ENCODE measurements at places on chromosomes 6 and 20.
A peak's percentile ranks its signal among the peaks of the same experiment; 100 is the strongest.

GRCh38 chr6:162488444-162488843, 239.1 kb downstream of the PRKN start:
- DNase-seq, result no peak

GRCh38 chr20:3162080-3162611, 2.5 kb upstream of the FASTKD5 start:
- DNase-seq, result no peak

DNA sequence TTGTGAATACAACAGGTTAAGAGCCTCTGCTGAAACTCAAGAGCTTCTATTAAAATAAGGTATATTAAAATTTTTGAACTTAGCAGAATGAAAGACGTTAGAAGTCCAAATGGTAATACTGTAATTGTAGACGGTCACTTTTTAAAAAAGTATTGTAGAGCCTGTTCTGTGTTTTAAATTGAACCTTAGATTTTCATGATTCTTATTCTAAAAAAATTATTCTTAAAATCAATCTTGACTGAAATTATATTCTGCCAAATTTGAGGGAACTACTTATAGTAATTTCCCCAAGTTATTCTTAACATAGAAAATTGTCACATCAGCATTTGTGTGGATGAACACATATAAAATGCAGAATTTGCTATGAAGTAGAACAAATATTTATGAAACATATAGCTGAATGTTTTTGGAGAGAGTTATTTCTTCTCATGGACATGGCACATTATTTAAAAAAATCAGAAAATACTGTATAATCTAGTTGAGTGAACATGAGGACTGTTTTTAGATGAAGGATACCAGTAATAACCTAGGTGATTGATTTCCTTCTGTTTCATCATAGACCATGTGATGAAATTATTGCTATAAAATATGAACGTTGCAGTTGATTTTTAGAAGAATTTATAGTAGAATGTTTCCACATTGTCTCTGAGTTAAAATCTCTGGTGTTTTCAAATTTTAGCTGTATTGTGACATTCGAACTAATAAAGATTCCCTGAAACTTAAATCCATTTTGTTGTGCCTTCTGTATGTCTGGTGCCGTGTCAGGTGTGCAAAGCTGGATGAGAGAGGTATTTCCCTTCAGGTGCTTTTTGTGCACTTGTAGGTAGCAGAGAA, 2.8 kb downstream of the TBPL1 start:
- DNase-seq, result no peak

DNA sequence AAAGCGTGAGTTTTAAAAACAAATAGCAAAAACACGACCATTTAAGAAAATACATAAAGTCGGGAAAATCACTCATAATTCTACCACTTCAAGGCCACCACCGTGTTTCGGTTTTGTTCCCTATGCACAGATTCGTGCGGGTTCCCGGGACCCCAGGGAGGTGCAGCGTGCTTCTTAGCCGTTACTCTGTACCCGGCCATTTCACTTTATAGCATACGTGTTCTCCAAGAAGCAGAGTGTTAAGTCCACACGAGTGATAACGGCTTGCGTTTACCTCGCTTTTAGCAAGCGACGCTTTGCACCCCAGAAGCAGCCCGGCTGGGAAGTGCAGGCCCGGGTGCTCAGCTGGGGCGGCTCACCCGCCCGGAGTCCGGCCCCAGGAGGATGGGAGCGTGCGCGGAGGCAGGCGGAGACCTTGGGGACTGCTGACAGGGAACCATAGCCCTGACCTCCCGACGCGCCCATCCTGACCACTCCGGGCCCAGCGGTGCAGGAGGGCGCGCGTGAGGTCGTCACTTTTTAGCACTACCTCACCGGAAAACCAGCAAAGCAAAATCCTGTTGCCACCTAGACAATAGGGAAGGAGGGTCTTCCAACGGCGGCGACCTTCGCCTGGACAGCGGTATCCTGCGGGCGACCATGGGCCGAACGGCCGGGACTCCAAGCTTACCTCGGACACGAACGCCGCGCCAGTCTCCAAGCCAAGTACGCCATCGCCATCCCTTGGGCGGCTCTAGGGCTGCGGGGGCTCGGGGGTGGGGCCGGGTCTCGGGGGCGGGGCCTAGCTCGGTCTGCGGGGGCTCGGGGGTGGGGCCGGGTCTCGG, at the start of gene ECI2:
ECI2 (minus strand) TSS at position 735 of the 824 bp plus-strand sequence; CDS start at position 720, 15 bp downstream.
- no peak for DNase-seq

- DNase-seq, result no peak
These were observed 66.3 kb downstream of the NCOA3 start for GRCh38 chr20:47568019-47568418.

- no peak for DNase-seq
These were observed 5.5 kb downstream of the CPXM1 start for GRCh38 chr20:2794866-2795447.

- peak; percentile 49 for DNase-seq
These were observed 20.7 kb downstream of the GTPBP2 start for GRCh38 chr6:43608310-43608763.

DNA sequence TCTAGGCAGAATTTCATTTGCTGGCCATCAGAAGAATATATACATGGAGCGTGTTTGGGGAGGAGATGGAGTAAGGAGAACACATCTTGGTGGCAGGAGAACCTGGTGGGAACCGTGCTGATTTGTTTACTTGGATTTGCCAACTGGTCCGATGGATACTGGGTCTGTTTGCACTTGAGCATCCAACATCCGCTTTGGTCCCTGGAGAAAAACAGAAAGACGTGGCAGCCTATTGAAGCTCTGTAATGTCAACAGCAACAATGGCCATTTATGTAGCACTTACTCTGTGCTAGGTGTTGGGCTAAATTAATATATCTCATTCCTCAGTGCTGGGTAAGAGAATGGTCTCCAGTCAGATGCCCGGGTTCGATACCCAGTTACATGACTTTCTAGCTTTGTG, 125.6 kb downstream of the BCAS1 start:
- DNase-seq, result no peak

- DNase-seq, result no peak
These were observed 57.5 kb downstream of the SNRNP48 start for GRCh38 chr6:7647504-7647903.

DNA sequence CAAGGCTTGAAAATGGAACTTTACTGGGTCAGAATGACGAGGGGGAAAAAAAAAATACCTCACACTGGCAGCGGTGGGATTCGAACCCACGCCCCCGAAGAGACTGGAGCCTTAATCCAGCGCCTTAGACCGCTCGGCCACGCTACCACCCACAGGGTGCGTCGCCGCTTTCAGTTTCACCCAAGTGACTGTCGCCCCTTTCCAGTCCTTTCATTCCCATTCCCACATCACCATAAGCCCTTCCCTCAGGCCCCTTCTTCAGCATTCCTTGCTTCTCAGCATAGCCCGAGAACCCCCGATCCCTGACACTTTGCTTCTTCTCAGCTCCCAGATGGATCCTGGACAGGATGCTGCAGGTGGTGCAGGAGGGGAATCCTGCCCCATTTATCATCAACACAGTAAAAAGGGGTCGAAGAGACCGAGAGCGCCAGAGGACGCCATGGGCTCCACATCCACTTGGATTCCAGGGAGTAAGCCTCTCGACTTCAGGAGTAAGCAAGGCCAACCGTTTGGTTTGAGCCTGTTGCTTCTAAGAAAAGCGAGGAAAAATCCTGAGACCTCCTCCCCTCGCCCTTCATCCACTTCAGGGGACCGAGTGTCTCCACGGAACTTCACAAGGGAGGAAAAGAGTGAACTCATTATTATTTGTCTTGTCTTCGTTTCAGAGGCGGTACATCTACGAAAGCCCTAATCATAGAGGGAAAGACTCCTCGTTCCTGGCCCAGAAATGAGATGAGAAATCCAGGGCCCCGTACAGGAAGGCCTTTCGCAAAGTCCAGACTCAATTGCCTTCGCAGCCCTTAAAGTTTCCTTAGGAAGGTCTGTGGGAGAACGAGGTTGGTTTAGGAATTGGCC, 20.0 kb upstream of the TRIM27 start:
- peak; percentile 61 for DNase-seq

DNA sequence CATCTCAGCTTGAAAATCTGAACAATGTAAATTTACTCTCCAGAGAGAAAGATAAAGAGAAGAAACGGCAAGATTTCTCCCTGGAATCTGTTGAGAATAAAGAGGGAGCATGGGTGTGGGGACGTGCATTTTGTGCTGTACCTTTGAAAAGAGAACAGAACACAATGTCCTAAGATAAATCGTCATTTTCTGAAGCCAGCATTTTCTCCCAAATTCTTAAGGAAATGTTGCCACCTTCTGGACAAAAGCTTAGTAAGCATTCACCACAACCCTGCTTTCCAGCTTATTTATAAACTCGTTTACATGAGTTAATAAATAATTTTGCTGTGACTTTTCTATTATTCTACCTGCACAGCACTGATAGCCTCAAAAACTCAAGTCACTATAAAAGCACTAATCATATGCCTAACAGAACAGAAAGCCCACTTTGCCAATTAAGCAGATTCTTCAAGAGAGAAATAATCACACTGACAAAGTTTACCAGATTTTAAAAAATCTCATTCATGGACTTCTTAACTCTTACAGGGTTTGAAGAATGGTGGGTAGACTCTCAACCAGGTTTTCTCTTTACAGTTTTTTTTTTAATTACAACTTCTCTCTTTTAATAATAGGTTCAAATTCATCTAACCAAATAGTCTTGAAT, 155.8 kb downstream of the MBOAT1 start:
- DNase-seq, result no peak

DNA sequence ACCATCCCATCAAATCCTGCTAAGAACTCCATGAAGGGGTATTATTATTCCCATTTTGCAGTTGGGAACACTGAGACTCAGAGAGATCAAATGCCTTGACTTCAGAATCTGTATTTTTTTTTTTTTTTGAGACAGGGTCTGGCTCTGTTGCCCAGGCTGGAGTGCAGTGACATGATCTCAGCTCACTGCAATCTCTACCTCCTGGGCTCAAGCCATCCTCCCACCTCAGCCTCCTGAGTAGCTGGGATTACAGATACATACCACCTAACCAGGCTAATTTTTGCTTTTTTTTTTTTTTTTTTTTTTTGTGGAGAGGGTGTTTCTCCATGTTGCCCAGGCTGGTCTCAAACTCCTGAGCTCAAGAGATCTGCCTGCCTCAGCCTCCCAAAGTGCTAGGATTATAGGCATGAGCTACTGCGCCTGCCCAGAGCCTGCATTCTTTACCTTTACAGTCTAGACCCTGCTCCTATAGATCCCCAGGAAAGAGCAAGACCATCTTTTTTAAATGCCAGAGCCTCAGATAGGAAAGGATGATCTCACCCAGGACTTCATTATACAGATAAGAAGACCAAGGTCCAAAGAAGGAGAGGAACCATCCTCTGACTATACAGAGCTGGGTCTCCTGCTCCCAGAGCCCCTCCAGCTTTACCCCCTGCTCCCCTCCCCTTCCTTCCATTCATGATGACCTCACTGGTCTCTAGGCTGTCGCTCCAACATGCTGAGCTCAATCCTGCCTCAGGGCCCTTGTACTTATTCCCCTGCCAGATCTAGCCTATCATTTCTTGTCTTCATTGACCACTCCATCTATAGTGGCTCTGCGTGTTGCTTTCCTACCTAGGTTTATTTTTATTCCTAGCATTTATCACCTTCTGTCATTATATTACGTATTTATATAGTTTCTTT, 138.6 kb downstream of the CEBPB start:
- no peak for DNase-seq

All from ovary (tissue), 10 donors.